ENCODE measurements at places on chromosomes 16 and 17.

GRCh38 chr16:3819175-3819527, 61.4 kb downstream of the CREBBP start:
- no peaks in the 10 kb centered on the region for H3K36me3 ChIP-seq
- H3K4me1 ChIP-seq: peaks cover 74% of the 10 kb centered on the region
- H3K4me3 ChIP-seq: no peak overlapping the region
- no peak overlapping the region for H3K27ac ChIP-seq
- no peaks in the 10 kb centered on the region for H3K27me3 ChIP-seq

DNA sequence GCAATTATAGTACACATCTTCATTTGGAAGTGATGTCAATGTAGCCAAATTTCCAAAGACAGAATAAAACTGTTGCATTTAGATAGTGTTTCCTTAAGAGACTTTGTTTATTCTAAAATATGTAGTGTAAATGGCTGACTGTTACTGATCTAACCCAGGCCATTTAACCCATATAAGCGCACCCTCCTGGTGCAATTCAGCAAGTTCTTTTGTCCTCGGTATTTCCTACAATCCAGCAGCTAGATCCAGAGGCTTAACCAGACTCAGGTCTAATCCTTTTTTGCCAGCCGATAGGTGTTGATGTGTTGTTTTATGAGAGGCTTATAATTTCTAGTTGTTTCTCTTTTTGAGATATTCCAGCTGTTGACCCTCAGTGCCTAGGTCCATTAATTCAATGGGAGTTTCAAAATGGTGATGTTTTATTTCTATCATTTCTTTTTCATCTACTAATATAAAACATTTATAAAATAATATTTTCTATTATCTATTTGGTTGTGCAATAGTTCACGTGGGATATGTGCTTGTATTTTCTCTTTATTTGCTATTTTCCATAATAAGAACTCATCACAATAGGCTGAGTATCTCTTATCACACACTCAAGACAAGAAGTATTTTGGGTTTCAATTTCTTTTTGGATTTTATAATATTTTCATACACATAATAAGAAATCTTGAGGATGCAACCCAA, 14.5 kb downstream of the ABCA9 start:
- H3K4me1 ChIP-seq: no peaks in the 10 kb centered on the region
- no peak overlapping the region for H3K4me3 ChIP-seq
- H3K27me3 ChIP-seq: no peaks in the 10 kb centered on the region
- H3K27ac ChIP-seq: no peak overlapping the region
- no peaks in the 10 kb centered on the region for H3K36me3 ChIP-seq
- no peak for DNase-seq

DNA sequence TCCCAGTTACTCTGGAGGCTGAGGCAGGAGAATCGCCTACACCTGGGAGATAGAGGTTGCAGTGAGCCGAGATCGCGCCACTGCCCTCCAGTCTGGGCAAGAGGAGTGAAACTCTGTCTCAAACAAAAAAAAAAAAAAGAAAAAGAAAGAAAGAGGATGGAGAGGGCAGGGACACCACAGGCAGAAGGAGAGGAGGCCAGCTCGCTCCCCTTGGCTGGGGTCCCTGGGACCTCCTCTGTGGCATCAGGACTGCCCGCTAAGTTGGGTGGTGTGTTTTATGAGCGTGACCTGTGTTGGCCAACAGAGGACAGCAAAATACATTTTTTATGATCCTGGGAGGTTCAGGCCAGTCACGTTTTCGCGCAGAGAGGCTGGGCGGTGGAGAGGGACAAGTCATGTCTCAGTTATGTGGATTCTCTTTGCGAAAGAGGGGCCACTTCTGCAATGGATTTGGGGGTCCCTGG, 229.6 kb downstream of the MRTFB start:
- H3K4me3 ChIP-seq: peak overlapping the region; percentile 90
- peaks cover 25% of the 10 kb centered on the region for H3K4me1 ChIP-seq

GRCh38 chr16:12901204-12901596, 198 bp upstream of the SHISA9 start:
- DNase-seq: no peak
- H3K36me3 ChIP-seq: no peaks in the 10 kb centered on the region
- no peak overlapping the region for H3K27ac ChIP-seq
- H3K4me3 ChIP-seq: no peak overlapping the region
- H3K27me3 ChIP-seq: peaks cover 32% of the 10 kb centered on the region

DNA sequence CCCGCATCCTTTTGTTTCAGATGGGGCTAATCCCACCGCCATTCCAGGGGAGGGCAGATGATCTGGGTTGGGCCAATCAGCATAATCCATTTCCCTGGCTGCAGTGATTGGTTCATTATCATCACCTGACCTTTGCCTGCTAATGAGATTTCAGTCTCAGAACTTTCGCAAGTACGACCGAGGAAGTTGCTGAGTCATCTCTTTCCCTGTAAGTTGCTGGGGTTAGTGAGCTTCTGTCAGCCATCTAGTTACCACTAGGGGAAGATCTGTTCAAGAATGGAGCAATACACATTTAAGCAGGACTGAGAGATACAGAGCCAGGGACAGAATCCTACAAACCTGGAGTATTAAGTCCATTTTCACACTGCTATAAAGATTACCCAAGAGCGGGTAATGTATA, 65.3 kb upstream of the NUDT7 start:
- H3K27ac ChIP-seq: no peak overlapping the region
- DNase-seq: no peak
- H3K4me1 ChIP-seq: no peaks in the 10 kb centered on the region
- H3K4me3 ChIP-seq: no peak overlapping the region
- 0 out of 2 replicates have a peak, but pooled peaks cover 2% of the 10 kb centered on the region for H3K27me3 ChIP-seq

DNA sequence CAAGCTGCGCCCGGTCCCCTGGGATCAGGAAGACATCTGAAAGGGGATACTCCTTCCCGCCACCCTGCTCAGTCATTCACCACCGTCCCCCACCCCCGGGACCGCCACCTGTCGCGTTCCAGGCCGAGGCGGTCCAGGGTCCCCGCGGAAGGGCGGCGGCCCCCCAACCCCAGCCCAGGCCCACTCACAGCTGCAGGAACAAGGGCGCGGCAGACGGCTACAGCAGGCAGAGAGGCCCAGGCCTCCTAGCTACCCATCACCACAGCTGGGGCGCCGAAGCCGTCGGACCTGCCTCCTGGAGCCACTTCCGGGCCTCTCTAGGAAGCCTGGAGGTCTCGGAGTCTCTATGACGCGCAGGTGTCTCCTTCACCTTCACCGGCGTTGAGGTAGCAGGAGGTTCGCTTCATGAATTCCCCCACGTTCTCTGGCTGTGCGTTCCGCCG, at the start of gene SDR42E1:
TSS of gene SDR42E1 (minus strand) at position 272 of the 443 bp plus-strand sequence. CDS start 10,612 bp downstream, outside the sequence.
- no peak within 1 kb of the TSS for H3K27ac ChIP-seq
- no peak within 1 kb of the TSS for H3K4me3 ChIP-seq
- no peak for DNase-seq
- peaks cover 11% of the 10 kb centered on the region for H3K36me3 ChIP-seq

DNA sequence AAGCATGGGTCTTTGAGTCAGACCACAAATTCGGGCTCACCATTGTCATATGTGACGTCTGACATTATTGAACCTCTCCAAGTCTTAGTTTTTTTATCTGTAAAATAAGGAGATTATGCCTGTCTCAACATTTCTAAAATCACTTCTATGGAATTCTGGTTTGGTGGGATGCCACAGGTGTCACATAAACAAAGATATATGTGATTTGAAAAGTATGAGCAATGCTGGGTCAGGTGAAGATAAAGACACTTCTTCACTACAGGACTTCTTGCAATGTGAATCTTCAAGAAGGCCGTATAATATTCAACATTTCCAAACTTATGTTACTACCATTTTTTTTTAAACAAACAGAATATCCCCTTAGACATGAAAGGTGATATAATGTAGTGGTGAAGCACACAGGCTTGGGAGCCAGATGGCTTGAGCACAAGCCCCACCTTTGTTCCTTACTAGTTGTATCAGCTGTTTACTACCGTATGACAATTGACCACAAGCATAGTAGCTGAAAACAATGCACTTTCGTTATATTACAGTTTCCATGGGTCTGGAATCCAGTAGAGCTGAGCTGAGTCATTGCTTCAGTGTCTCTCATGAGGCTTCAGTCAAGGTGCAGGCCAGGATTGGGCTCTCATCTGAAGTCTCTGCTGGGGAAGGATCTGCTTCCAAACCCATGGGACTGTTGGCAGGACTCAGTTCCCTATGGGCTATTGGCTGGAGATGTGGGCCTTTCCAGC, 87.7 kb downstream of the UTP18 start:
- H3K36me3 ChIP-seq: no peaks in the 10 kb centered on the region
- DNase-seq: no peak
- H3K27me3 ChIP-seq: peaks cover 15% of the 10 kb centered on the region
- no peak overlapping the region for H3K27ac ChIP-seq
- no peaks in the 10 kb centered on the region for H3K4me1 ChIP-seq

DNA sequence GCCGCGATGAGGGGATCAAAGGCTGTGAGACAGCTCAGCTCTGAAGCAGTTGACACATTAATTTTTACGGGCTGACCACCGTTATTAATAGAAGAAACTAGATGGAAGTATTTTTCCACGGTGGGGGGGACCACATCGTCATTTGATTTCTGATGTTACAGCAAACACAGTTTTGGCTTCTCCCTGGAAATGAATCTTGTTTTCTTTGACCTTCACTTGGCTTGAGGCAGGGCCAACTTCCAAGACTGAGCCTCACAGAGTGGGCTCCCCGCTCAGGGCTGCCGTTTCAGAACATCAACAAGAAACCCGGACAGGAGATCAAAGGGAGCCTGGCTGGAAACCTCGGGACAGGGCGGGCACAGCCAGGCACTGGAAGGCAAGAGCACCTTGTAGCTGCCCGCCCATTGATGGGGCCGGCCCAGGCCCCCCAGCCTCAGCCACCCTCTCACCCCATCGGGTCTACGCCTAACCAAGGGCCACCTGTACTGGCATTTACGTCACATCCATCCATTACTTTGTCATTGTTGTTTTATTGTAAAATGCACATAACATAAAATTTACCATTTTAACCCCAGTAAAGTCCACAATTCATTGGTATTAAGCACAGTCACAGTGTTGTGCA, 124.6 kb downstream of the C16orf95 start:
- H3K27me3 ChIP-seq: peaks cover 7% of the 10 kb centered on the region
- H3K4me1 ChIP-seq: no peaks in the 10 kb centered on the region
- H3K27ac ChIP-seq: no peak overlapping the region
- DNase-seq: no peak

DNA sequence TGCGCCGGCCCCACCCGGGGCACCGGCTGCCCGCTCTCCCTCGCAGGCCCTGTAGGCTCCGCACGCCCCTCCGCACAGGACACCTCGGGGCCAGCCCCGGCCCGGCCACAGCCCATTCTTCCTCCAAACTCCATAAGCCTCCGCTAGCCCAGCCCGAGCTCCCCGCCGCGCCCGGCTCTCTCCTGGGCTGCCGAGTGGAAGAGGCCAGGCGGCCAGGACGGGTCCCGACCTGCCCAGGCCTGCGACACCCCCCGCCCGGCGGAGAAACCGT, 397 bp downstream of the NCOR1 start:
- H3K27ac ChIP-seq: peak overlapping the region; percentile 84
- peak; percentile 5 for DNase-seq
- H3K4me3 ChIP-seq: peak overlapping the region; percentile 97

GRCh38 chr16:78209951-78210661, 110.7 kb downstream of the WWOX start:
- peaks cover 11% of the 10 kb centered on the region for H3K36me3 ChIP-seq
- H3K27ac ChIP-seq: no peak overlapping the region
- no peak overlapping the region for H3K4me3 ChIP-seq
- no peak for DNase-seq
- H3K4me1 ChIP-seq: no peaks in the 10 kb centered on the region

DNA sequence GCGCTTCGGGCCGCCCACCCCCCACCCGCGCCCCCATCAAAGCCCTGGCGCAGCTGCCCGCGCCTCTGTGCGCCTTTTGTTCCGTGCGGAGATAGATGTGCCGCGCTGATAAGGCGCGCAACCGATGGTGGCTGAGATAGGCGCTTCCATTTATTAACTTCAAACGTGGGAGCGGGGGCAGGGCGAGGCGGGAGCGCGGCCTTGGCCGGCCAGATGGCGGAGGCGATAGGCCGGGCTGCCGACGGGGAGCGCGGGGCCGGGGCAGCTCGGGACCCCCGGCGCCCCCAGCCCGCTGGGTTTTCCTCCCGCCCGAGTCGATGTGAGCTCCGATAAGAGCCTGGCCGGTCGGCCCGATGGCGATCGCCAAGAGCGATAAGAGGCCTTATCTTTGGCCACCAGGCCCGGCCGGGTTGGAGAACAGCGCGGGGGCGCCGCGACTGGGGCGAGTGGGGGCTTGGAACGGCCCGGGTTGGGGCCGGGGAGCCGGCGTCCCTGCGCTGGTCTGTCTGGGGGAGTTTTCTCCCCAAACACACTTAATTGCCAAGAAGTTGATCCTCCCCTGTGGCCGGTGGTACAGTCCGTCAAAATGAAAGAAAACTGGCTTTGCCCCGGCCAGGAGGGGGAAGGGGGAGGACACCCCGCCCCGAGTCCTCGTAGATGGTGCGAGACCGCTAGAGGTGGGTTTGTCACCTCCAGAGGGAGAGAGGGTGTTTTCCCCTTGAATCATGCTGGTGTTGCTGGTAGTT, 2.7 kb downstream of the ZFPM1 start:
- no peaks in the 10 kb centered on the region for H3K36me3 ChIP-seq
- DNase-seq: no peak
- peaks cover 2% of the 10 kb centered on the region for H3K27me3 ChIP-seq
- H3K27ac ChIP-seq: no peak overlapping the region
- peaks cover 14% of the 10 kb centered on the region for H3K4me1 ChIP-seq

- no peak for DNase-seq
- H3K27ac ChIP-seq: no peak overlapping the region
- H3K4me1 ChIP-seq: no peaks in the 10 kb centered on the region
- H3K27me3 ChIP-seq: no peaks in the 10 kb centered on the region
Measured at GRCh38 chr16:87701078-87701460, 64.7 kb downstream of the KLHDC4 start.

GRCh38 chr17:65523853-65524664, 37.4 kb downstream of the AXIN2 start:
- H3K27ac ChIP-seq: no peak overlapping the region
- DNase-seq: no peak
- H3K4me3 ChIP-seq: no peak overlapping the region
- H3K4me1 ChIP-seq: no peaks in the 10 kb centered on the region
- H3K27me3 ChIP-seq: peaks cover 12% of the 10 kb centered on the region

GRCh38 chr17:79793924-79794304, 3.0 kb downstream of the CBX8 start:
- peak overlapping the region; percentile 82 for H3K27ac ChIP-seq
- no peak for DNase-seq
- H3K4me3 ChIP-seq: peak overlapping the region; percentile 83
- H3K36me3 ChIP-seq: no peaks in the 10 kb centered on the region
- H3K4me1 ChIP-seq: peaks cover 26% of the 10 kb centered on the region

GRCh38 chr17:47823519-47823918, 1.9 kb upstream of the OSBPL7 start:
- H3K36me3 ChIP-seq: peaks cover 12% of the 10 kb centered on the region
- H3K27me3 ChIP-seq: peaks cover 2% of the 10 kb centered on the region
- no peak overlapping the region for H3K4me3 ChIP-seq
- H3K27ac ChIP-seq: no peak overlapping the region

DNA sequence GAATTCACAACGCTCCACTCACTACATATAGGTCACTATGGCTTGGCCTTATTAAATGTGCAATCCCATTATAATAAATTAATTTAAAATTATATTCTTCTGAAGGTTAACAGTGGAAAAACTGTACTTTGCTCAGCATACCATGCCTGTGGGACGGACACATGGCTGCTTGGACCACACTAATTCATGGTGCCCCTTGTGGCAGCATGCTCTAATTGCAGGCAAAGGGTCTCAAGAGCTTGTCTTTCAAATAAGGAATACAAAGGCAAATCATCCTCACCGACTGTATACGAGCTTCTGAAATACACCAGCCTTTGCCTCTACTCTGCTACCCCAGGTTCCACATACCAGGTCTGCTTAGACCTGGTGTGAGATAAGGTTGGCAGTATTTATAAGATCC, 11.7 kb downstream of the SMPD3 start:
- no peak overlapping the region for H3K27ac ChIP-seq
- H3K4me1 ChIP-seq: no peaks in the 10 kb centered on the region
- peaks cover 9% of the 10 kb centered on the region for H3K36me3 ChIP-seq
- DNase-seq: no peak
- H3K27me3 ChIP-seq: peaks cover 26% of the 10 kb centered on the region

Data from HFFc6 (cell line).